ENCODE measurements at places on chromosomes 1 and 21.

- no peak for DNase-seq
Observed at GRCh38 chr1:226495716-226496115, 52.8 kb upstream of the STUM start.

GRCh38 chr1:36301220-36301619, 4.9 kb upstream of the SH3D21 start:
- DNase-seq, result no peak

GRCh38 chr1:219323426-219323825, 149.7 kb downstream of the LYPLAL1 start:
- DNase-seq, result no peak

GRCh38 chr21:20652846-20653245, 345.4 kb upstream of the NCAM2 start:
- no peak for DNase-seq

GRCh38 chr1:44012404-44012803, 18.9 kb downstream of the SLC6A9 start:
- no peak for DNase-seq

- DNase-seq, result peak; percentile 80
Observed at GRCh38 chr1:145978854-145979745, 14.6 kb downstream of the POLR3GL start.
